GM12864 (cell line): ENCODE measurements at places on chromosomes 5 and 9.

DNA sequence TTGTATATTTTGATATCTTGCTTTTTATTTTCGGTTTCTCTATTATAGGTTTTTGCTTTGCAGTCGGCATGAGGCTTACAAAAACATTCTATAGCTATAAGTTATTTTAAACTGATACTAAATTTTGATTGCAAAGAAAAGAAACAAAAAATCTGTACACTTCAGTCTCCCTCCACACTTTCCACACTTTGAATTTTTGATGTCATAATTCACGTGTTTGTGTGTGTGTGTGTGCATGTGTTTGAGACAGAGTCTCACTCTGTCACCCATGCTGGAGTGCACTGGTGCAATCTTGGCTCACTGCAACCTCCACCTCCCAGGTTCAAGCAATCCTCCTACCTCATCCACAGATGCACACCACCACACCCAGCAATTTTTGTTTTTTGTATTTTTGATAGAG lies 124.9 kb downstream of the MRPS30 start:
- no peak for DNase-seq

DNA sequence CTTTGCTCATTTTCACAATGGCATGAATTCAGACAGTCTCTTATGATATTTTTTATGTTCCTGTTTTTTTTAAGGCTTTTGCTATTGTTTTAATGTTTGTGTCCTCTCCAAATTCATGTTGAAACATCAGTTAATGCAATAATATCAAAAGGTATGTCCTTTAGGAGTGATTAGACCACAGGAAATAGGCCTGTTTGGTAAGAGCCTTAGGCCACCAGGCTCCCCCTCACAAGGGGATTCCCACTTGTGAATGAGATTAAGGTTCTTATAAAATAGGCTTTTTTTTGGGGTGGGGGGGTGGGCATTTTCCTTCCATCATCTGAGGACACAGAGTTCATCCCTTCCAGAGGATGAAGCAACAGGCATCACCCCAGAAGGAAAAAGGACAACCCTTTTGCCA lies 2074.2 kb upstream of the C9orf72 start:
- no peak for DNase-seq

DNA sequence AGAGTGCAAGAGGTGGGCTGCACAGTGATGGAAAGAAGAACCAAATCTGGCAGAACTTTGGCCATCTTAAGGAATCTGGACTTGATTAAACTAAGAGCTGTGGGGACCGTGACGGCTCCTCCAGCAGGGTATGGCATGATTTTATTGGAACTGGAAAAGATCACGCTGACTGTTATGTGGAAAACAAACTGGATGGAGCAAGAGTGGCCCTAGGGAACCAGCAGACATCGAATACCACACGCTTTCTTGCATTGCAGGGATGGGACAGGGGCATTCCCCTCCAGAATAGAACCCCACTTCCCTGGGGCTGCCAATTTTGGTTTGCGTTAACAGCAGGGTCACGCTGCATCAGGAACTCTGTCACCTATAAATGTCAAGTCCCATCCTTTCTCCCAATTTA lies 38.8 kb downstream of the INSYN2B start:
- DNase-seq: no peak

DNA sequence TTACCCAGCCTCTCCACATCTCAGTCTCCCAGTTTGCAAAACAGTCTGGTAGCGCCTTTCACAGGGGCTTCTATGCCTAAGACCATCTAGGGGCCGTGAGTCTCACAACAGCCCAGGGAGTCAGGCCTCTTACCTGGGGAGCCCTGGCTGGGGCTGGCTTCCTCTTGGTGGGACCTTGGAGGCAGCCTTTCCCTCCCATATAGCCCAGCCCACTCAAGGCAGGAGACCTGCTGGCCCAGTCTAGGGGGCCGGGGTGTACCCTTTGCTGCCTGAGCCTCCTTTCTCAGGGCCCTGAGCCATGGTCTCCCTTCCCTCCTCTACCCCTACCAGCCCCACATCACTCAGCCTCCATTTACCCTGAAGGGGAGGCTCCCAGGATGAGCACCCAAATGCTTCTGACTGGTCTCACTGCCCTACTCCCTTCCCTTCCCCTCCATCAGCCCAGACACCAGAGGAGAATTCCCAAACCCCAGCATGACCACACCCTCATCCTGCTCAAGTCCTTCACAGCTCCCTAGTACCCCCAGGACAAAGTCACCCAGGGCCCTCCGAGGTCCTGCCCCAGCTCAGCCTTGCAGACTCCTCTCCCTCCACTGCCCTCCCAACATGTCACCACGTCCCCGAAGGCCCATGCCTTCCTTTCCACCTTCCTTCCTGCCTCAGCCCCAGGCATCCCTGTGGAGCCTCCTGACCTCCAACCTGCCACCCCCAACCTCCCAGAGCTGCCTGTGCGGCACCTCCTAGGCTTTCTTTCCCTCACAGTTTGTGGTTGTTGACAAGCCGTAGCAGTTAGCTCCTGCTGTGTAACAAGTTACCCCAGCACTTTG lies 55.3 kb downstream of the BARX1 start:
- no peak for DNase-seq

DNA sequence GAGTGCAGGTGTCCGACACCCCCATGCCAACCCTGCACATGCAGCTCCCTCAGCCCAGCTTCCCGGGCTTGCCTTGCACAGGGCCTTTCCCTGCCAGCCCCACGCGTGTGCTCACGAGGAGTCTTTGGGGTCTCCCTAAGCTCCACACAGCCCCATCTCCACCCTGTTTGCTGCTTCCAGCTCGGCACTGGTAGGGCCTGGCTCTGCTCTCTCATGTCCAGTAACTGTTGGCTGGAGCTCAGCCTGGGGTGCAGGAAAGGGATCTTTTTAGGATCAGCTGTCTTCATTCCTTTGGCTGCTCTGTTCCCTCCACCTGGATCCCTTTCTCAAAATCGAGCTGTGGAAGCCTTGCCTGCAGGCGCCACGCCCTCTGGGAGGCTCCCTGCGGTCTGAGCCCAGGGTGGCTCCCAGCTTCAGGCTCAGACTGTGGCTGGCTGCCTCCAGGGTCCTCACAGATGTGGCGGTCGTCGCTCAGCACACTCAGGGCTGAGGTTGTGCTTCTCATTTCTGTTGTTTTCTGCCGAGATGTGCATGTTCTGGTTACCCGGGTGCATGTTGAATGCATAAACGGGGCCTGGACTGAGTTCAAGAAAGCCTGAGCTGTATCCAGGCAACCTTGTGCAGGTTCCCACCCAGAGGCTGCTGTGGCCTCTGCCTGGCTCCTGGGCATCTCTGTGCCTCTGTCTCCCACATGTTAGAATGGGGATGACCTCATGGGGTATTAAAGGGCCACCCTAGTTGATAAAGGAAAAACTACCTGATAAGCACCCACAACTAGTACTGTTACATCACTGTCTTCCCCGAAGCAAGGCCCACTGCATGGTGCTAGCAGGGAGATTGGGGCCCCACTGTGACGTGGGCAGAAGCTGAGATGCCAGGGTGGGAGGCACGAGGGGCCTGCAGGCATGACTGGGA lies 4.3 kb downstream of the CACNA1B start:
- DNase-seq: no peak

DNA sequence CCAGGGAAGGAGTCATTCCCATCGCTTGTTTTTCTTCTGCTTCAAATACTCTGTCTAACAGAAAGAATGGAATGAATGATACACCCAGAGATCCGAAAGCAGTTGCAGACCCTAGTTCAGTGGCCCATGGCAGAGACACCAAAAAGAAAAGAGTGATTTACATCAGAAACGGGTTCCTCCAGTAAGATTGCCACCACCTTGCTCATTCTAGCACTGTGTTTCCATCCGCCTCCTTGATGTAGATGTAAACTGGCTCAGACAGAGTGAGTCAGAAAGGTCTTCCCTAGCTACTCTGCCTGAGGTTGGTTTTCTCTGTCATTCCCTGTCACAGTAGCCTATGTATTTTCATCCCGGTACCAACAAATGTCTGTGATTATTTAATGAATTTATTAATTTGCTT lies 15.9 kb upstream of the CLINT1 start:
- DNase-seq: no peak
